Mesothelial cell of epicardium (in vitro differentiated cells): ENCODE measurements at places on chromosomes 7 and 10.

DNA sequence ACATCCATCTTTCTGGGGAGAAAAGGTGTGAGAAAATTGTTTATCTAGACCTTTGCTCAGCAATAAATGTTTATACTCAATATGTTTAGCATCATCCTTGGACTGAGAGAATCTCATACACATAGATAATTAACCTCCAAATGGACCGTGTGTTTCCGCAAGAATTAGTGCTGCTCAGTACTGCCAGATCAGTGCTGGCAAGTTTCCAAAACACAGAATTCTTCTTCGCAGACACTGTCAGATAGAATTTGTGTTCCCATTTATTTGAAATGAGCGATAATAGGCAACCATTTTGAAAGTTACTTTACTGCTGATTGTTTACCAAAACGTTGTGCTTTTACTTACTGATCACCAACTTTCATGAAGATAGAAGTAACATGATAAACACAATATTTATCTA lies 33.7 kb downstream of the STAMBPL1 start:
- no peak for DNase-seq

GRCh38 chr10:50679149-50679548 lies 55.4 kb upstream of the SGMS1 start:
- DNase-seq: no peak

DNA sequence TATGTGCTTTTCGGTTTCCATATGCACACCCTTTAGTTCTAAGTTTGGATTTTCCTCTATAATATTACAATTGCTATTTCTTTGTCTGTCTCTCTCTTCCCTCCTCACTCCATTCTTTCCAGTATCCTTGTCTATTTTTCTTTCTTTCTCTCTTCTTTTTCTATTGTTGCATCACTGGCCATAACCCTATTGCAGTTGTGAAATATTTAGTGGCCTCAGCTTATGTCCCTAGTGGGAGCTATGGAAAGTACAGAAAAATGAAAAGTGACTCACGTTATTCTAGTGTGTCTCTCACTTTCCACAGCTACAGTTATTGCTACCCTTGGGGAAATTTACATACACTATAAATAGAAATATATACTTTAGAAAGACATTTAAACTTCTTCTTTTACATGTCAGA lies 59.1 kb downstream of the CNTNAP2 start:
- DNase-seq: no peak

DNA sequence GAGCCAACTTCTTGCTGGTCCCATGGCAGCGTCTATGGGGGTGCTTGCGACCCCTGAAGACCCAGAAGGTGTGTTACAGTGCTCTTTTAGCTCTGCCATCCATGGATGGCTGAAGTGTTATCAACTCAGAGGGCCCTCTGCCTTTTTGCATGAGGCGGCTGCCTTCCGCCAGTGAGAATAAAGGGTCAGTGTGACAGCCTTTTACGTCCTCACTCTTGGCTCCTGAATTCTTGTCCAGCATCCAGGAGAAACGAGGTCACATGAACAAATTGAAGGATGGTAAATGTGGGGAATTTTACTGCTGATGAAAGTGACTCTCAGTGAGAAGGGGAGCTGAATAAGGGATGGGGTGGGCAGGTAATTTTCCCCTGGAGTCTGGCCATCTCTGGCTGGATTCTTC lies 24.1 kb downstream of the SSMEM1 start:
- DNase-seq: no peak

DNA sequence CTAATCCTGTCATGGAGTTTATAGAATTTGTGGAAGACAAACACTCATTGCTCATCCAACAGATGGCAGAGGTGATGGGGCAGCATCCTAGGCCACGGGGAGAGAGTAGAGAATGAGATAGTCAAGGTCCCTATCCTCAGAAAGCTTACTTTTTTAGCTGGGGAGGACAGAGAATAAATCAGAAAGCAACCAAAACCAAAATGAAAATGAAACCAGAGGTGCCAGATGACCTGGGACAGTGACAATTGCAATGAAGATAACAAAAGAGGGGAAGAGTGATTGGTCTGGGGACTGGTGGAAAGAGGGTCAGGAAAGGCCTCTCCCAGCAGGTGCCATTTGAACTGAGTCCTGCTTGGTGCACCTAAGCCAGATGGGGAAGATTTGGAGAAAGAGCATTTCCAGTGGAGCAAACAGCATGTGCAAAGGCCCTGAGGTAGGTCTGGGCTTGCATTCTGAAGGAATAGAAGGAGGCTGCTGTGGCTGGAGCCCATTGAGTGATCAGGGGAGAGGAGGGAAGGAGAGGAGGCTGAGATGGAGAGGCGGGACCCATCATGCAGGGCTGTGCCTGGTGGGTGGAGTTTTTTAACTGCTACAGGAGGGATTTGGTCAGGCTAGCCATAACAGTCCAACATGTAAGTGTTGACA lies 164.1 kb downstream of the RPS24 start:
- no peak for DNase-seq

GRCh38 chr10:69457771-69458237 lies 6.5 kb downstream of the TSPAN15 start:
- DNase-seq: no peak
